Heart right ventricle (tissue), 16 donors: ENCODE measurements at places on chromosomes 6 and 20. TPM values are rescaled to one million over a fixed set of nuclear protein-coding genes. Genes with fewer than 3 reads are reported as not detected.
A peak's percentile ranks its signal among the peaks of the same experiment; 100 is the strongest.

KHDRBS2 gene
- total RNA-seq: 0.14 TPM

- no peaks in the 10 kb centered on the region for H3K36me3 ChIP-seq
- no peaks in the 10 kb centered on the region for H3K27me3 ChIP-seq
- no peak overlapping the region for H3K4me3 ChIP-seq
- H3K27ac ChIP-seq: no peak overlapping the region
- DNase-seq: no peak
- H3K4me1 ChIP-seq: no peaks in the 10 kb centered on the region
Observed at GRCh38 chr6:48951917-48952316, 511.1 kb downstream of the MMUT start.

DNA sequence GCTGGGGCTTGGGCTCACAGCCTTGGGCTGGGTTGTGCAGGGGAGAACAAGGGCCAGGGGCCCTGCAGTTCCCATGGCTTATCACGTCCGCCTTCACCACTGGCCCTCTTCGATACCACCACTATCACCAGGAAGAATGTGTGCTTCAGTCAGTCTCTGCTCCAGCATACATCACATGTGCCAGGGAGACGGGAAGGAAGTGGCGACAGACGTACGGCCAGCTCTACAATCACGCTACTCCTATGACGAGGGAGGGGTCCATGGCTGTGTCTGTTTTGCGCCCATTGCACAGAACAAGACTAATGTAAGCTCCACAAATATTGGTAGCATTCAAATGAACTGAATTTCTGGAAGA, 72.1 kb downstream of the TRAM2 start:
- H3K4me3 ChIP-seq: no peak overlapping the region
- H3K36me3 ChIP-seq: peaks cover 57% of the 10 kb centered on the region
- peaks cover 37% of the 10 kb centered on the region for H3K4me1 ChIP-seq
- peak overlapping the region; percentile 77 for H3K27ac ChIP-seq
- H3K27me3 ChIP-seq: no peaks in the 10 kb centered on the region

DNA sequence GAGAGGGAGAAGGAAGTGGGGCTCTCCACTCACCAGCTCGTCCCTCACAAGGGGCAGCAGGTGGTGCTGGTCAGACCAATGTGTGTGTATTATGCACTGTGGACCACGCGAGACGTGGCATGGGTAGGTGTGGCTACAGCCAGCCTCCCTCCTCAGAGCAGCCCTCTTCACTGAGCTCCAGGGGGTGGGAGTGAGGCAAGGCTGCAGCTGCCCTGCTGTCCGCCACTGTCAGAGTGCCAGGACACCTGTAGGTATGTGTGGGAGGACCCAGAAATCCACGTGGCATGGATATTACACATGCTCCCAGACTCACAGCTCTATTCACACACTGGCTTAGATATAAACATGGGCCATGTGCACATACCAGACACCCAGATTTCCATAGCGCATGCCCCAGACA, 90.3 kb downstream of the VEGFA start:
- H3K27me3 ChIP-seq: peaks cover 19% of the 10 kb centered on the region

CFB gene
- total RNA-seq: 7.6 TPM

DNA sequence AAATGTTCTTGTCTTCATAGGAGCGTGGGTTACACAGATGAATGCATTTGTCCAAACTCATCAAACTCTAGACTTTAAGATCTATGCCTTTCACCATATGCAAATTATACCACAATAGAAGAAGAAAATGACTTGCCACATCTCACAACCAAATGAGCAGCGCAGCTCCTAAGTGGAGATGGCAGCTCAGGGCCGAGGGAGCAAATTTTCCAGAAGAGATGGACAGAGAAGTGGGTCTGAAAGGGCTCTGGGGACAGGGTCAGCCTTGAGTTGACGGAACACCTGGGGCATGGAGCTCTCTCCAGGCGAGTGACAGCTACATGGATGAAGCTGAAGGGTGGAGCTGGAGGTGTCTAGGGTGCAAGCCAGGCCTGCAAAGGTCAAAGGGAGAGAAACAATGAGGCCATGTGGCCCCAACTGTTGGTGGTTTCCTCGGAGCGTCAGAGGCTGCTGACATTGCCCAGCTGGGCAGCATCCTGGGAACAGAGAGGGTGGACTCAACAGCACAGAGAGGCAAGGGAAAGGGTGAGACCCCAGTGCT, 228.3 kb downstream of the NRN1 start:
- DNase-seq: no peak
- H3K27ac ChIP-seq: no peak overlapping the region
- H3K36me3 ChIP-seq: no peaks in the 10 kb centered on the region
- no peaks in the 10 kb centered on the region for H3K4me1 ChIP-seq
- no peak overlapping the region for H3K4me3 ChIP-seq

DNA sequence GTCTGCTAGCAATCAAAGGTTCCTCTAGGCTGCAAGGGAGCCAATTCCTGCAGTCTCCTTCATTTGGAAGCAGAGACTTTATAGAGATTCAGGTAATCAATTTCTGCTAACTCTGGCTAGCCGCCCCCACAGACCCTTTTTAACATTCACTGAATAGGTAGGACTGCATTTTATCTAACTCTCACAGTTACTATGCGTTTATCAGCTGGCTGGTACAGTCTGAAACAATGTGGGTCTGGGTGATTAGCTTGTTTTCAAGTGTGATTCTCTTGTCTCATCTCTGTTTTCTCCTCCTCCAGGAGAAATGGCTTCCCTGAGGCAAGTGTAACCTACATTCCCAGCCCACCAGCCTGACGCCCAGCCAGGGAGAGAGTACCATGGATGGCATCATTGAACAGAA, 73.3 kb downstream of the SYNDIG1 start:
- no peak for DNase-seq
- H3K36me3 ChIP-seq: peaks cover 5% of the 10 kb centered on the region
- H3K27me3 ChIP-seq: no peaks in the 10 kb centered on the region
- no peaks in the 10 kb centered on the region for H3K4me1 ChIP-seq

TXLNB gene
- 128 TPM for total RNA-seq

DNA sequence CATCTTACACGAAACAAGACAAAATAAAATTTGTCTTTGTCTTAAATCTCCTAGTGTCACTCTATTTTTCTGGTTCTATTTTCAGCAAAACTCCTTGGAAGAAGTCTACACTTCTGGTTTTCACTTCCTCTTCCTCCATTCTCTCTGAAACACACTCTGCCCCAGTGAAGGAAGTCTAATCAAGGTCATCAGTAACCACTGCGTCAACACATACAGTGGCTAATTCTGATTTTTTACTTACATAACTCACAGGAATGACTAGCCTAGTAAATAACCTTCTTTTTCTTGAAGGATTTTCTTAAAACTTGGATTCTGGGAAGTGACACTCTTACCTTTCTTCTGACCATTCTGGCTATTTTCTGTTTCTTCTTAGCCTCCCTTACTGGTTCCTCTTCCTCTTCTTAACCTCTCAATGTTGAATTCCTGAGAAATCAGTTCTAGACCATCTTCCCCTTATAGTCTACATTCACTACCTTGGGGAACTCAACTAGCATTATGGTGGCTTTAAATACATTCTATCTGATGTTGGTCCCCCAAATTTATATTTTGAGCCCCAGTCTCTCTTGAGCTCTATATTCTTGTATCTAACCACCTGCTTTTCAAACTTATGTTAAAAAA, 37.5 kb downstream of the AIG1 start:
- no peaks in the 10 kb centered on the region for H3K27me3 ChIP-seq
- no peak overlapping the region for H3K4me3 ChIP-seq
- DNase-seq: no peak
- H3K4me1 ChIP-seq: peaks cover 19% of the 10 kb centered on the region
- no peak overlapping the region for H3K27ac ChIP-seq

HECA gene
- 42.0 TPM for total RNA-seq

- peaks cover 3% of the 10 kb centered on the region for H3K27me3 ChIP-seq
- no peak overlapping the region for H3K27ac ChIP-seq
- no peak overlapping the region for H3K4me3 ChIP-seq
- no peaks in the 10 kb centered on the region for H3K36me3 ChIP-seq
Observed at GRCh38 chr6:123024976-123025375, 28.9 kb downstream of the CLVS2 start.

DNA sequence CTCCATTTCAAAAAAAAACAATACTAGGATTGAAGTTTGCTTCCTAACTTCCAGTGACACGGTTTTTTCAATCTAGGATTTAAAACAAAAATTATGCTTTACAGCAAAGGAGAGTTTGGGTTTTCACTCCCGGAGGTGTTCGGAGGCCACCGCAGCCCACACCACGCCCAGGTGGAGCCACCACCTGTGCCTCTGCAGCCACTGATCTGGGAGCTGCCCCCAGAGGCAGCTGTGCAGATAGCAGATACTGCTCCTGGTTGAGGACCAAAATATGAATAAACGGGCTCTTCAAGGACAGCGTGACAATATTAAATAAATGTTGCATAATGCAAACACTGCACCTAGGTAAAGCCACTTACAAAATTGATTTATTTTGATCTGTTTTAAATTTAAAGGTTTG, 30.2 kb downstream of the DLL1 start:
- H3K4me1 ChIP-seq: peaks cover 4% of the 10 kb centered on the region
- H3K36me3 ChIP-seq: no peaks in the 10 kb centered on the region
- no peak overlapping the region for H3K4me3 ChIP-seq
- no peak for DNase-seq
- no peak overlapping the region for H3K27ac ChIP-seq

GRCh38 chr6:165775721-165776120, 112.7 kb upstream of the PDE10A start:
- no peak for DNase-seq
- H3K4me3 ChIP-seq: no peak overlapping the region
- H3K36me3 ChIP-seq: no peaks in the 10 kb centered on the region
- H3K4me1 ChIP-seq: peaks cover 19% of the 10 kb centered on the region
- no peaks in the 10 kb centered on the region for H3K27me3 ChIP-seq

KLHDC3 gene
- total RNA-seq: 85.3 TPM

- no peaks in the 10 kb centered on the region for H3K36me3 ChIP-seq
- H3K4me1 ChIP-seq: no peaks in the 10 kb centered on the region
- H3K27me3 ChIP-seq: no peaks in the 10 kb centered on the region
- peak overlapping the region; percentile 86 for H3K27ac ChIP-seq
- H3K4me3 ChIP-seq: peak overlapping the region; percentile 7
Observed at GRCh38 chr6:128889870-128890269, 6.9 kb downstream of the LAMA2 start.

MDFI gene
- 0.71 TPM for total RNA-seq

- no peak for DNase-seq
- no peaks in the 10 kb centered on the region for H3K4me1 ChIP-seq
- no peak overlapping the region for H3K27ac ChIP-seq
- no peak overlapping the region for H3K4me3 ChIP-seq
- no peaks in the 10 kb centered on the region for H3K36me3 ChIP-seq
Observed at GRCh38 chr6:132142768-132143167, 191.6 kb upstream of the CCN2 start.

GRCh38 chr6:78462728-78463127, 404.6 kb upstream of the IRAK1BP1 start:
- no peak for DNase-seq
- no peaks in the 10 kb centered on the region for H3K4me1 ChIP-seq
- H3K4me3 ChIP-seq: no peak overlapping the region
- no peak overlapping the region for H3K27ac ChIP-seq
- H3K36me3 ChIP-seq: no peaks in the 10 kb centered on the region
- H3K27me3 ChIP-seq: no peaks in the 10 kb centered on the region

DNA sequence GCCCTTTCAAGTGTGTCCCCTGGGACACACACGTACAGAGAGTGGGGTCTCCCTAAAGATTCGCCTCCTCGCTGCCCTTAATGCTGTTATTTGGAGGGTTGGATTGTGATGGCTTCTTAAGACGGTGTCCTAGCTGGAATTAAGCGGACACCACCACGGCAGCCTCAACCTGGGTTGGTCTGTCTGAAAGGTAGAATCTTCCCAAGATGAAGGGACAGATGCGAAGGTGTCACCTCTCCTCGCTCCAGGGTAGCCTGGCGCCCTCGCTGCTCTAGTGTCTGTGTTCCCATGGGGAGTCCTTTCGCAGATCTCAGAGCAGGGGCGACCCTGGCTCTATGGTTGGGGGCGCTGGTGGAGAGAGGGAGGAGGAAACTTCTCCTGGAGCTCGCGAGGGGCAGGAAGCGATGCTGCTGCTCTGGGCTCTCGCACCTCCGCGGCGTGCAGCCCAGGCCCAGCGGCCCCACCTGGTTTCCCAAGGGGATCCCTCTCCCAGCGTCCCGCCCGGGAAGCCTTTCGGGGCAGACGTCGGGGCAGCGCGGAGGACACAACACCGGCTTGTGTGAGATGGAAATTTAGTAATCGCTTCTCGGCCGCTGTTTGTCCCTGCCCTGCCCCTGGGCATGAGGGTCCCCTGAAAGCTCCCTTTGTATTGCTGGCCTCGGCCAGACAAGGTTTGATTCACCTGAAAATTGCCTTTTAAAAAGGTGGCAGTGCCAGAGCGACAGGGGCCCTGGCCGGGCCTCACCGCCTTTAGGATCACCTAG, 1.7 kb downstream of the RSPO3 start:
- H3K36me3 ChIP-seq: no peaks in the 10 kb centered on the region
- peaks cover 22% of the 10 kb centered on the region for H3K4me1 ChIP-seq
- peak overlapping the region; percentile 55 for H3K4me3 ChIP-seq
- no peak for DNase-seq
- H3K27ac ChIP-seq: no peak overlapping the region
- peaks cover 66% of the 10 kb centered on the region for H3K27me3 ChIP-seq

SULF2 gene
- total RNA-seq: 30.5 TPM

DNA sequence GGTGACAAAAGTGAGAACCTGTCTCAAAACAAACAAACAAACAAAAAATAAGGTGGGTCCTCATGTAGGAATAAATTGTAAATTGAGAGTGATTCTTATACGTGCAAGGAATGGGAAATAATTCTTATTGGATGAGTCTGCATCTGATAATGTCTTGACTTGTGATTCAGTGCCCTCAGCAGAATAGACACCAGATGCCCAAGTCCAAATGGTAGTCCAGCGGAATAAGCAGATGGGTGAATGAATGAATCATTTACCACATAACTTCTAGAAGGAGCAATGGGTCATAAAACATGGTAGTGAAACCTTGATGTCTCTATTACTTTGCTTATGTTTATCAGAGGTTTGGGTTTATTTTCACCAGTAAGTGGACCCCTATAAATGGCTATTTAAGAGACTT, 747.7 kb downstream of the PHF3 start:
- H3K36me3 ChIP-seq: no peaks in the 10 kb centered on the region
- H3K4me3 ChIP-seq: no peak overlapping the region
- no peak for DNase-seq
- no peaks in the 10 kb centered on the region for H3K27me3 ChIP-seq

DNA sequence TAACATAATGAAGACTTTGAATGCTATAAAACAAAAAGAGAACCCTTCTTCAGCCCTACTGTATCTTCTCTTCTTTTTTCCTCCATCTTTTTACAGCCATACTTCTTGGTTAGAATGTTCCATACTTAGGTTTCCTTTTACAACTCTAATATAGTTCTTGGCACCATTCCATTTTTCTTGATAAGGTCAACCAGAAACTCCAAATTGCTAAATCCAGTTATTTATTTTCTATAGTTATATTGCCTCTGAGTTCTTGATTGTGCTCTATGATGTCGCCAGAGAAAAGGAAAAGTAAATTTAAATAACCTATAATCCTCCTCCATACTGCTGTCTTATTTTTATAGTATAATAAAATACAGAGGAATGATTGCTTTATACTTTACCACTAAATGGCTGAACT, 26.7 kb upstream of the COL10A1 start:
- DNase-seq: no peak
- no peaks in the 10 kb centered on the region for H3K4me1 ChIP-seq
- no peak overlapping the region for H3K27ac ChIP-seq
- no peak overlapping the region for H3K4me3 ChIP-seq
- no peaks in the 10 kb centered on the region for H3K27me3 ChIP-seq

GRCh38 chr6:31086788-31087440, 25.5 kb downstream of the C6orf15 start:
- peaks cover 7% of the 10 kb centered on the region for H3K4me1 ChIP-seq
- no peaks in the 10 kb centered on the region for H3K36me3 ChIP-seq
- no peak overlapping the region for H3K27ac ChIP-seq
- no peaks in the 10 kb centered on the region for H3K27me3 ChIP-seq
- DNase-seq: no peak

TBX18 gene
- 2.9 TPM for total RNA-seq

GRCh38 chr6:149608381-149608982, 40.0 kb downstream of the KATNA1 start:
- no peak overlapping the region for H3K4me3 ChIP-seq
- H3K27me3 ChIP-seq: no peaks in the 10 kb centered on the region
- no peak overlapping the region for H3K27ac ChIP-seq
- no peaks in the 10 kb centered on the region for H3K4me1 ChIP-seq
- no peak for DNase-seq
